ENCODE measurements at places on chromosomes 12 and 14.

DNA sequence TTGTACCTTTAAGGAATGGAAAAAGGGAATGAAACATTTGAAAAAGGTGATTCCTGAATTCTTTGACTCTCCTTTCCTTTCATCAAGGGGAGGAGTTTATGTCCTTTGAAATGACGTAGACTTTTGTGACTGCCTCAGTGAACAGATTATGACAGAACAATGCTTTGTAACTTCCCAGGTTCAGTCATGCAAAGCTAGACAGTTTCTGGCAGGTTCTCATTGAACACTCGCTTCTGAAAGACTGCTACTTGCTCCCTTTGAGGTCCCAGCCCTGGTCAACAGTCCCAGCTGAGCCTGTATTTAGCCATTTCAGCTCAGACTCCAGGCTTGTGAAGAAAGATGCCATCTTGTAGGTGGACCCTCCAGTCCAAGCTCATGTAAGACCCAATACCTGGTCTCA, 1178.9 kb downstream of the BCL11B start:
- DNase-seq: no peak

DNA sequence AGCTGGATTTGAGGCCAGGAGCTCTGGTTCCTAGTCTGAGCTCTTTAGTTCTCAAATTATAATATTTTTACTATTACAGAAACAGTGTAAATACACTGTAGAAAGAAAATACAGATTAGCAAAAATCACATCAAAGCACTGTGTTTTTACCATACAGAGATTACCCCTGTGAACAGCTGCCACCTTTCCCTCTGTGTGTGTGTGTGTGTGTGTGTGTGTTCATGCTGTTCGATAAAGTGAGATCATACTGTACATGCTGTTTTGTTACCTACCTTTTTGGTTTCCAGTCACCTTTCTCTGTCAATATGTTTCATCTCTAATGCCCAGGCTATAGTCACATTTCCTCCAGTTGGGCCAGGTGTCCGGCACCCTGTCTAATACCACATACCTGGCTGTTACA, 26.9 kb downstream of the MVK start:
- no peak for DNase-seq

GRCh38 chr12:52715416-52715815, 12.1 kb upstream of the KRT77 start:
- no peak for DNase-seq

- no peak for DNase-seq
Observed at GRCh38 chr12:77613411-77613810, 217.3 kb upstream of the NAV3 start.

- no peak for DNase-seq
Observed at GRCh38 chr12:129496226-129496625, 407.6 kb downstream of the TMEM132D start.

DNA sequence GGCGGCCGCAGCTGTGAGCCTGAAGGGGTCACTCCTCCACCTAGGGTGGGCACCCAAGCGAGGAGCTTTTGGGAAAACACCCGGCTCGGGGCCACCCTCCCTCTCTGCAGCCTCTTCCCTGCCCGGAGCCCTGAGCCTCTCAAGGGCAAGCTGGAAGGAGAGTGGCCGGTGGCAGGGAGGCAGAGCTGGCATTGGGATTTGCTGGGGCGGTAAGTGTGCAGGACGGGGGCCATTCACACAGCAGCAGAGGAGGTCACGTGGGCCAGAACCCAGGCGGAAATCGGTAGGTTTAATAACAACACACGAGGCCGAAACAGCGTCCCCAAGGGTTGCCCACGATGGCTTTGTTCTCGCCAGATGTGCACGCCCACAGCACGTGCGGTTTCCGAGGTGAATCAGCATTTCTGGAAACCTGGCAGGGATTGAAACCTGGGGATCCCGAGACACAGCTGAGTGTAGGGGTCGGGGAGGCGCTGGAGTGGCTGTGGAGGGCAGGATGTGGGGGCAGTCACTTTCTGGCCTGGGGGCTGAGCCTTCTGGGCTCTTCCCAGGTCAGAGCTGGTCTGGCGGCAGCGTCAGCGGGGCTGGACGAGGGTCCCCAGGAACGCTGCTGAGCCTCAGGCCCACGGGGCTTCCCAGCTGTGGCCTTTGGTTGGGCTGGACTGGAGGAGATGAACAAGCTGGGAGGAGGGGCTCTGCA, 23.5 kb downstream of the NOC4L start:
- no peak for DNase-seq

DNA sequence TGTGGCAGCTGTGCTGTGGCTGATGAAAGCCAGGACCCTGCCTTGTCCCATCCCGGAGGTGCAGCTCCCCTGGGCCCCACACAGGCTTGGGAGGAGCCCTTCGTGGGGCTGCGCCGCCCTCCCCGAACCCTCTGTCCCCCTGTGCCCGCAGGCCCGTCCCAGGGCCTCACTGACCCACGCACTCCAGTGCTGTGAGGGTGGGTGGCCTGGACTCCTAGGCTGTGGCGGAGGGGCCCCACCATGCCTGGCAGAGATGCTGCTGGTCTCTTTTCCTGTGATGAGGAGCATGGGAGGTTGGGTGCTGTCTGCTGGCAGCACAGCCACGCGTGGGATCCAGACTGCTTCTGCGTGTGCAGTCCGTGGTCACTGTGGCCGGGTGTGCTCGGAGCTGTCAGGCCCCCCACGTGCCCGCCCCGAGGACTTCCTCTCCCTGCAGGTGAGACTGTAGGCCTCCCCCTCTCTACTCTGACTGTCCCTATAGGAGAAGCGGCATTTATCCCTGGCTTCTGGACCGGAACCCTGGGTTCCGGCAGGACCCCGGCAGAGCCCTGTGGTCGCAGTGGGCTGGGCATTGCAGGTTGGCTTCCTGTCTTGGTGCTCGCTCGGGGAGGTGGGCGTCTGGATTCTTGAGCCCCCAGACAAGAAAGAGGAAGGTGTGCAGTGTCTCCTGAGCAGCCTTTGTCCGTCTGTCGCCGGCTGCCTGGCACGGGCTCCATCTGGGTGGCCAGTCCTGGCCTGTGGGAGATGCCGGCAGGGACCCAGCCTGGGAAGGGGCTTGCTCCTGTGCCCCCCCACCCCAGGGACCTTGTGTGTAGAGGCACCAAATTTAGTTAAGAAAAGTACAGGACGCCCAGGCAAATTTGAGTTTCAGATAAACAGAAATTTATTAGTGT, 2.3 kb downstream of the MTA1 start:
- no peak for DNase-seq

DNA sequence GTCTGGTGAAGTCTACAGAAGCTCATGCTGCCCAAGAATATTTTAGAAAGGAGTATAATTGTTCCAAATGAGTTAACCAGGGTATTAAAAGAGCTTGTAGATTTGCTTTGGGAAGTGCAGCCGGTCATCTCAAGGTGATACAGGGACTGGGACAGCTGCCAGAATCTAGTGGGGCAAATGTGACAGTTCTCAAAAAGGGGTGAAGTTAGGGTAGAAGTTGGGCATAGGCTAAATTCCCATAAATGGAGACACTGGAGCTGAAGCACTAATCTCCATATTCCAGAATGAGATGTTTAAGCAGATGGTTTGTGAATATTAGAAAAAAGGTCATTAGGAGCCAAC, 94.7 kb downstream of the ANO6 start:
- DNase-seq: no peak

DNA sequence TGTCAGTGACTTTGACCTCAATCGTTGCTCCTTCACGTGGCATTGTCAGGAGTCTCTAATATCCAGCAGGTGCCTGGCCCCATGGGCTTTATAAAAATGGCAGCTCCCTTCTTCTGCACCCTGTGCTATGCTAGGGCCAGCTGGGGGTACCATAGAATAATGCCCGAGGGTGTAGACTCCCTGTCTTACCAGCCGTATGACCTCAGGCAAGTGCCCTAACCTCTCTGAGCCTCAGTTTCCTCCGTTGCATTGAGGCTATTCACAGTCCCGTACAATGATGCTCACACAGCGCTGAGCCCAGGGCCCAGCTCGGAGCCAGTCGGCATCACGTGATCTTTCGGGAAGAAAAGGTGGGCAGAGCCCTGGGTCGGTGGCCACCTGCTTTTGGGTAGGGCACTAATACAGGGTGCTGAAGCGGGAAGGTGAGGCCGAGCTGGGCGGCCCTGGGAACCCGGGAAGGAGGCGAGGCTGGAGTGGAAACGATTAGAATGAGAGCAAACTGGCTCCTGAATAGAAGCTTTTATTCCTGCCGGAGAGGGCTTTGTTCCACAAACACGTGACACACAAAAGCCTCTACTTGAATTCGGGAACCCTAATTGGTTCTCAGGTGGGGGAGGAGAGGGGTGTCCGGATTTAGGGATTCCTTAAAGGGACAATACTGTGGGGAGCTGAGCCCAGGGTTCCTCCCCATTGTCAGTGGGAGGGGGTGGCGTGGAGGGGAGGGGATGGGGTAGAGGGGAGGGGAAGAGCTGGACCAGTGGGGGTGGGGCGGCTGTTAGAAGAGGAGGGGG, 19.9 kb upstream of the MSI1 start:
- no peak for DNase-seq

GRCh38 chr14:35414365-35414764, 9.8 kb upstream of the NFKBIA start:
- no peak for DNase-seq

DNA sequence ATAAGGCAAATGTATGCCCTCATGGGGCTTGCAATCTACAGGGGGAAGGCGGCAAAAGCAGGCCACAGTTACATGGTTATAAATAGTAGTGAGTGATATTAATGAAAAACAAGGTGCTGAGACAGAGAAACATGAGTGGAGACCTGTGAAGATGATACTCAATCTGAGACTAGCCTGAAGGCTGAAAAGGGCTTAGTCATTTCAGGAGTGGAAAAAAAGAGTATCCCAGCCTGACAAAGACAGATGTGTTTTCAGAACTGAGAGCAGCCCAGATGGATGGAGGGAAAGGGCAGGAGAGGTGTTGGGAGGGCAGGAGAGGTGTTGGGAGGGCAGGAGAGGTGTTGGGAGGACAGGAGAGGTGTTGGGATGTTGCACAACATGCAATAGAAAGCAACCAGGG, 181.9 kb downstream of the C12orf42 start:
- DNase-seq: no peak

DNA sequence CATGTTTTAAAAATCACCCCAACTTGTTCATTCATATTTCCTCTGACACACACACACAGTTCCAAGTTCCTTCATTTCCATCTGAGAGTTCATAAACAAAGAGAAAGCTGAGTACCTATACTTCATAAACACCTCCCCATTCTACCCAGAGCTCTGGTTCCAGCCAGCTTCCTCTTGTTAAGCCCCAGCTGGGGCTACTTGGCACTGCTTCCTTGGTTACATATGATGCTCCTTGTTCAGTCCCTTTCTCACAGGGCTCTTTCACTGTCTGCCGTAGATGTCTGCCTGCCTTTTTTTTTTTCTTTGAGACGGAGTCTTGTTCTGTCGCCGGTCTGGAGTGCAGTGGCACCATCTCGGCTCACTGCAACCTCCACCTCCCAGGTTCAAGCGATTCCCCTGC, 77.5 kb downstream of the COX16 start:
- peak; percentile 10 for DNase-seq

DNA sequence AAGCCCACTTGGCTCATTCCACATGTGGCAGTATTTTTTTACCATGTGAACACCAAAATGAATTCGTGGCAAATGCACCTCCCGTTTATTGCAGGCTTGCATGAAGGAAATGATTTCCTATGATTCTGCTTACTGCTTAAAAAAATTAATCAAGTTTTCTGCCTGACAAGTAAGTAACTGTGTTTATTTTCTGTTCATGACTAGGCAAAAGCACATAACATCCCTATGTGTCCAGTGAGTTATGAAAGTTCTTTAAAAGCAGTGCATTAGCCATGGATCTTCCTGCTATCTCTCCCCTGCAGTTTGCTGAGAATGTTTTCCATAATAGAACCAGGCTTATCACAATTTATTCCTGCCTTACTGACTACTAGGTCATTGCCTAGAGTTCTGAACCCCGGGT, 20.4 kb downstream of the GPR65 start:
- DNase-seq: no peak

DNA sequence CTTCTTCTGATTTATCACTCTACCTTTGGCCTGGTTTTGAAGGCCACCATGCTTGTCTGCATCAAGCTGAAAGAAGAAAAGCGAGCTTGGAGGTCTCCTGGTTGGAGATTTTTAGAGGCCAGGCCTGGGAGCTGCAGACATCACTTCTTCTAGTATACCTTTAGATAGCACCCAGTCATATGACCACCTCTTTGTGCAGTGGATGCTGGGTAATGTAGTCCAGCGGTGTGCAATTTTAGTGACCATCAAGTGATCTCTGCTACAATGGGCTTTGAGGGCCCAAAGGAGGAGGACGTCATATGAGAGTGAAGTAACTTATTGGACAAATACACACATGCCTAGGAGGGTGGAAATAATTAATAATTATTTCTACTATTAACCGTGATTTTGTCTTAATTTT, 15.2 kb upstream of the WNT5B start:
- DNase-seq: no peak

- DNase-seq: no peak
Observed at GRCh38 chr14:24456980-24457379, 14.4 kb upstream of the SDR39U1 start.

DNA sequence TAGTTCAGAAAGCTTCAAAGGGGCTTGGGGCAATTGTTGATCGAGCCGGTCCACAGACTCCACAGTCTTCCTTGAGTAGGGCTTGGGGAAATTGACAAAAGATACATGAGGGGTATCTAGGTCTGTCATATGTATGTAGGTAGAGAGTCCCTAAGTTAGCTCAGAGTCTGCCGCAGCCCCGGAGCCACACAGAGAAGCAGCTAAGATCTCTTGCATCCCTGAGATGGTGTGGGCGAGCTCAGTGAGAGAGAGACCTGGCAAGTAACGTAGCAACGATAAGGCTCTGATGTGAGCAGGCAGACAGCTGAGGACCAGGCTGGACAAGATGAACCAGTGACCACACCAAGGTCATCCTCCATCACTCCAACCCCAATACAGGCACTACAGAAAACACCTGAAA, 297.6 kb downstream of the TMEM132D start:
- DNase-seq: no peak

- DNase-seq: no peak
Observed at GRCh38 chr12:79071498-79071897, 206.9 kb downstream of the SYT1 start.

DNA sequence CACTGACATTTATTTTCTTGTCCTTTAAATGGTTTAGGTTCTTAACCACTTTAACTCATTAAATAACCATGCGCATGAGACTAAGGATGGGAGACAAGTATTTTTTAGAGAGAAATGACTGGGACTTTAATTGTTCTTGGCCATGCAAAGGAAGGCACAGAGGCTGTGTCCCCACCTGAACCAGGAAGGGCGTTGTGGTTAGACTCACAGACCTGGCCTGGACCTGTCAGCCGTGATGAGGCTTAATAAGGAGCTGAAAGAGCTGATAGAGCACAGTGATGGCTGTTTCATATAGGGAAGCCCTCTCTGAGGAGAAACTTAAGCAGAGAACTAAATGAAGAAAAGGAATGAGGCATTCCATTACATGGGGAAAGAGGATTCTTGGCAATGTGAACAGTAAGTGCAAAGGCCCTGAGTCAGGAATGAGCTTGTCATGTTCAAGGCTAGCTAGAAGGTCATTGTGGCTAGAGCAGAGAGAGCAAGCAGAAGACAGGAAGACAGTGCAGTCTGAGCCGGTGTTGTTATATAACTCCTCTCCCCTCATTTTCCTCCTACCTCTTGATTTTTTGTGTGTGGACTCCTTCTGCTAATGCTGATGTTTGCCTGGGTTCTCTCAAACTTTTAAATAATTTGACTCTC, 74.4 kb upstream of the ANO4 start:
- DNase-seq: no peak

- no peak for DNase-seq
Observed at GRCh38 chr12:39467432-39467870, 24.5 kb upstream of the KIF21A start.

Measured in NCI-H1694 (cell line).